Astrocyte of the hippocampus (primary cell): ENCODE measurements at places on chromosomes 16 and 17.

GRCh38 chr17:81583589-81584342, 31.6 kb upstream of the FAAP100 start:
- no peak for DNase-seq

- peak; percentile 94 for DNase-seq
Measured at GRCh38 chr17:81328978-81329926, 34.1 kb upstream of the SLC38A10 start.

DNA sequence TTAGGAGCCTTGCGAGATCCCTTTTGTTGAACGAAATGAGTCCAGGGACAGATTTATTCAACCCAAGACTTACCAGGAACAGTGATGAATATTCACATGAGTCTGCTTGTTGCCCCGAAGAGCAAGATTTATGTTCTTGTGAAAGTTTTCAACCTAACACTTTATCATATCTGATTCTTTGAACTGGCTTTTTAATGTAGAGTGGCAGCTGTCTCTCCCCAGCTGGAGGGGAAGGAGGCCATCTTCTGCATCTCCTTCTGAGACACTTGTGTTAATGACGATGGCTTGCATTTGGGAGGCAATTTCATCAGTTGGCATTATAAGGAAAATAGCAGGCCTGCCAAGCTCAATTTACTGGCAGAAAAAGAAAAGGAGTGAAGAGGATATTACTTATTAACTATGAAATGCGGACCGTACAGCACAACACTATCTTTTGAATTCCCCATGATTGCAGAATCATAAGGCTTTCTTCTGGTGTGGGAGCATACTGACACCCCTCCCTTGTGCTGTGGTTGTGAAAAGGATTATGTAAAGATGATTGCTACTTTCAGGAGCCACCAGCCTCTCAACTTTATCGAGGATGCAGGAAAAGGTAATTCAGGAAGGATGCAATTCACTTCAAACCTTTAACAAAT, 35.7 kb downstream of the SMARCE1 start:
- DNase-seq, result no peak

DNA sequence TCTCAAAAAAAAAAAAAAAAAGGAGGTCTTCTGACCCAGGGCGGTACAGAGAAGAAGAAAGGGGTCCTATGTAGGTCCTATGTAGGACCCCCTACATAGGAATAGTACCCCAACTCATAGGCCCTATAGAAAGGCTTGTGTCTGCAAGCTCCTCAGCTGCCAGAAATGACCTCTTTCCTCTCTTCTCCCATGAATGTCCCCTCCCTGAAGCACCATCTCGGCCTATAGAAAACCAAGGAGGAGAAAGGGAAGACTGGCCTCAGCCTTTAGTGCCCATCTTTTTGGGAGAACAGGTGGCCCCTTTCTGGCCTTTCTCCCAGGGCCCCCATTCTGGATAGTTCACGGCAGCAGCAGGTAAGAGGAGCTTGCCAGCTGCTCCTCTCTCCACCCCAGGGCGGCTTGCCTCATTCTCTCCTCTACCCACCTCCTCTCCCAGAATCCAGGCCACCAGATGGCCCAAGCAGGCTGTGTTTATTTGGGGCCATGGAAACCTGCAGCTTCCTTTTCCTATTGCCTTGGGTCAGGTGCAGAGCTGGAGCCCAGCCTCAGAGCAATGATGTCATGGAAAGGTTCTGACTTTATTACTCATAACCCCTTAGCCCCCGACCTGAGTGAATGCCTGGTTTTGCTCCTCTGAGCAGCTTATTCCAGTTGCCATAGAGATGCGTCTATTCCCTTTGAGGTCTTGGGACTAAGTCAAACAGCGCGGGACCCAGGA, 1.6 kb upstream of the MRPL58 start:
- no peak for DNase-seq

- peak; percentile 95 for DNase-seq
Measured at GRCh38 chr16:28181515-28181914, 30.2 kb downstream of the XPO6 start.

GRCh38 chr16:77373726-77374125, 61.1 kb downstream of the ADAMTS18 start:
- DNase-seq, result no peak

- DNase-seq, result no peak
Measured at GRCh38 chr16:82322177-82322576, 152.2 kb upstream of the MPHOSPH6 start.

DNA sequence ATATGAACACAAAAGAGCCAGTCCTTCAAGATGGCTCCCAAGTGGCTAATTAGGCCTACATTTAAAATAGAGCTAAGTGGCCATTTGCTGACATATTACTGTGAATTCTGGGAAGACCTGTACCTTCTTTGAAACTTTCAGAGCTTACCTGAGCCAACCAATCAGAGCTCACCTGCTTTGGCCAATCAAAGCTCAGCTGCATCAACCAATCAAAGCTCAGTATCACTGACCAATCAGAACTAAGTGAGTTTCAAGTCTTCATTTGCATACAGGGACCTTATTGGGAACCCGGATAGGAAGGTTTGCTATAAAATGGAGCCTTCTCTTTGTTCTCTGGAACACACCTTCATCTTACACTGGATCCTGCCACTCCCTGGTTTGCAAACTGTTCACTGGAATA, 63.7 kb downstream of the FOXL1 start:
- no peak for DNase-seq

GRCh38 chr17:887551-888209, 91.9 kb downstream of the NXN start:
- DNase-seq, result no peak

GRCh38 chr16:77442078-77442477, 7.2 kb upstream of the ADAMTS18 start:
- DNase-seq, result no peak

DNA sequence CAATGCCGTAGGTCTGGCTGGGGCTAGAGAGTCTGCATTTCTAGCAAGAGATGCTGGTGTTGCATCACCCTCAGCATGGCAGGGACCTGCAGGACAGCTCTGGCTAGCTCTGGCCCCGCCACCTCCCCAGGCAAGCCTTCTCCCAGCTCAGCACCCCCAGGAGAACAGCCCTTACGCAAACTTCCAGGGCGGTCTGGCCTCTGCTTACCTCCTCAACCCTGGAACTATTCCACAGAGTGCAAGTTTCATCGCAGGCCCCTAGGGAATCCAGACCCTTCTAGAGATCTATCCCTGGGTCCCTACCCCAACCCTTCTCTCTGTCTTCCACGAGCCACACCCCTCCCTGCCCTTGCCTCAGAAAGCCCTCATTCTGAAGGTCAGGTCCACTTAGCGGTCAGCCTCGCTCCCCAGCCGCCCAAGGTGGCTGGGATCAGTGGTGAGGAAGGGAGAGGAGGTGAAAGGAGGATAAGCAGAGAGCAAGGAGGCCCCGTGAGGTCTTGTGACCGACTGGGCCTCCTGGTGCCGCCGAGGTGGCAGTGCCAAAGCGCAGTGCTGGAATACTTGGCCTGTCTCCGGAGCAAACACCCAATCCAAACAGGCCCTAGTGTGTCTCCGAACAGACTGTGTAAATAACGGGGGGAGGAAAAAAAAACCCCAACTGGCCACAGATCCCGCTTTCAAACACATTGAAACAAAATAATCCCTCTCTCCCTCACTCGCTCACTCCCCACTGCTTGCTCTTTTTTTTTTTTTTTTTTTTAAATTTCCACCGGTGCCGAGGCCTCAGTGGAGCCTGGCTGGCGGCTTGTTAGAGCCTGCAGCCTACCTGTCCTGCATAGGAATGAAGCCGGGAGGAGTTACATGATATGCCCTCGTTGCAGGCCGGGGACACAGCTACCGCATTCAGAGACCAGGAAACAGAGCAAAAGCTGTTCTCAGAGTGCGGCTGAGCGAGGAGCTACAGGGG, 380.9 kb downstream of the SOX9 start:
- DNase-seq, result peak; percentile 69

DNA sequence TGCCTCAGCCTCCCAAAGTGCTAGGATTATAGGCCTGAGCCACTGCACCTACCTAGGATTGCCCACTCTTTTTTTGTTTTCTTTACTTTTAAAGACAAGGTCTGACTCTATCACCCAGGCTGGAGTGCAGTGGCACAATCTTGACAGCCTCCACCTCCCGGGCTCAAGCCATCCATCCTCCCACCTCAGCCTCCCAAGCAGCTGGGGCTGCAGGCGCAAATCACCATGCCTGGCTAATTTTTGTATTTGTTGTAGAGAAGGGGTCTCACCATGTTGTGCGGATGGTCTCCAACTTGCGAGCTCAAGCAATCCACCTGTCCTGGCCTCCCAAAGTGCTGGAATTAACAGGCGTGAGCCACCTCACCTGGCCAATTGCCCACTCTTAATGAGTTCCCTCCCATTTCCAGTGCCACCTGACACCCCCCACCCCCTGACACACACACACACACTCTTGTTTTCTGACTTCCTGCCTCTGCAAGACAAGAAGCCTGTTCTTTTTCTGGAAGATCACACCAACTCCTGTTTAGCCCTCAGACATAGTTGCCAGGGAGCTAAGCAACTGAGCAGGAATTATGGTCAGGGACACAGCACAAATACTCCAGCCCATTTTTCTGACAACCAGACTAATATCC, 2.6 kb downstream of the OVCA2 start:
- no peak for DNase-seq

- DNase-seq, result no peak
Measured at GRCh38 chr16:85501900-85502299, 111.2 kb upstream of the GSE1 start.

DNA sequence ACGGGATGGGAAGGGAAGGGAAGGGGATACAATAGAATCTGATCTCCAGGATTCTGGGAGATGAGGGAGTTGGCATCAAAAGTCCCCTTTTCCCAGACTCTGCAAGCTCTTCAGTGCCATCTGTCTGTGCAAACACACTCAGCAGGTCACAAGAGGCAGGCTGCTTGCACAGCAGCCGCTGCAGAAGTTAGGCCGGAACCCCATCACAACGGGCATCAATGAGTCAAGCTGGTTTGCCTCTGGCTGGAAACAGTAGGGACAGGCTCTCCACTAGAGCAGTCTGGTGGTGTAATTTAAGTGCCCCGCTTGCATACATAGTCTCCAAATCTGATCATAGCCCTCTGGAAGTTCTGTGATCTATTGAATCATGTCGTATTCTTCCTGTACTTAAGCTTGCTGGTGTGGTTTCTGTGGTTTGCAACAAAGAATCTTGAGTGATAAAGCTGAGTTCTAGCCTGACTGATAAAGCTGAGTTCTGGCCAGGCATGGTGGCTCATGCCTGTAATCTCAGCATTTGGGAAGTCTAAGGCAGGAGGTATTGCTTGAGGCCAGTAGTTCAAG, 33.7 kb upstream of the KDM8 start:
- peak; percentile 82 for DNase-seq
